ENCODE measurements at places on chromosomes 12 and 14. TPM values are rescaled to one million over a fixed set of nuclear protein-coding genes. Genes with fewer than 3 reads are reported as not detected.

NYNRIN gene
- 20.0 TPM for total RNA-seq

TNFRSF1A gene
- 128 TPM for total RNA-seq

LALBA gene
- total RNA-seq: not detected

PXN gene
- 79.5 TPM for total RNA-seq

CHST11 gene
- total RNA-seq: 9.1 TPM

FOXM1 gene
- 17.6 TPM for total RNA-seq

PSMC6 gene
- 66.4 TPM for total RNA-seq

PNMA1 gene
- total RNA-seq: 85.2 TPM

ERBB3 gene
- total RNA-seq: 0.52 TPM

NEUROD4 gene
- total RNA-seq: not detected

COQ10A gene
- total RNA-seq: 9.8 TPM

LUM gene
- 834 TPM for total RNA-seq
